ENCODE measurements at places on chromosomes 16 and 17.

GRCh38 chr16:35187665-35188225 is 1728.3 kb downstream of the TP53TG3F start:
- no peak for DNase-seq

- no peak for DNase-seq
Observed at GRCh38 chr17:2176499-2177169, 121.7 kb downstream of the HIC1 start.

GRCh38 chr17:75367312-75367711 is 38.2 kb downstream of the GRB2 start:
- DNase-seq = no peak

- DNase-seq = no peak
Observed at GRCh38 chr17:77786740-77787505, 171.6 kb upstream of the TNRC6C start.

- no peak for DNase-seq
Observed at GRCh38 chr16:50114357-50115129, 38.6 kb upstream of the TENT4B start.

- peak; percentile 16 for DNase-seq
Observed at GRCh38 chr16:9279291-9280068, 188.0 kb downstream of the HAPSTR1 start.

- no peak for DNase-seq
Observed at GRCh38 chr16:81517629-81518438, 73.2 kb downstream of the CMIP start.

GRCh38 chr16:5572056-5572455 is 474.5 kb upstream of the EEF2KMT start:
- DNase-seq = no peak

- peak; percentile 26 for DNase-seq
Observed at GRCh38 chr17:69485901-69486643, 71.6 kb downstream of the MAP2K6 start.

- DNase-seq = no peak
Observed at GRCh38 chr16:72930396-72930795, 117.5 kb downstream of the ZFHX3 start.

DNA sequence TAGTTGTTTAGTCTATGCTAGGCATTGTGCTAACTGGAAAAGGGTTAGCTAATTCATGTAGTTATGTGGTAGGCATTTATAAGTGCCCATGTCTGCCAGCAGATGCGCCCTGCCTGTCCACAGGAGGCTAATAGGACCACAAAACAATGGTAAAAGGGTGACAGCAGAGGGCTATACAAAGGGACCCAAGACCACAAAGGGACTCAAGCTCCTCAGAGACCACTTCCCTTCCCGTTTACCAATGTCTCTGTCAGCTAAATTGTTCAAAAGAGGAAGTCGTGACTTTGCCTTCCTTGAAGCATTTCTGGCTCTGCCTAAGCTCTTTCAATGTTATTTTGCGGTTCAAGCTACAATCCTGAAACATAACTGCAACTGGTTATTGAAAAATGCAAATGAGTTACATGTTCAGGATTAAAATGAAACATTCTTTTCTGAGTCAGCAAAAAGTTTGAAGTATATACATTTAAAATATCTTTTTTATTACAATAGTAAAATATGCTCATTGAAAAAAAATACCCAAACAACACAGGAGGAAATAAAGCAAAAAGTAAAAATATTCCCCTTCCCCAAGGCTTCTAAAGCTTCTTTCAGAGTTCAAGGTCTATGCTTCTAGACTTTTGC is 149.2 kb downstream of the MAF start:
- DNase-seq = peak; percentile 91

- no peak for DNase-seq
Observed at GRCh38 chr17:71360301-71360700, 760.5 kb upstream of the SOX9 start.

DNA sequence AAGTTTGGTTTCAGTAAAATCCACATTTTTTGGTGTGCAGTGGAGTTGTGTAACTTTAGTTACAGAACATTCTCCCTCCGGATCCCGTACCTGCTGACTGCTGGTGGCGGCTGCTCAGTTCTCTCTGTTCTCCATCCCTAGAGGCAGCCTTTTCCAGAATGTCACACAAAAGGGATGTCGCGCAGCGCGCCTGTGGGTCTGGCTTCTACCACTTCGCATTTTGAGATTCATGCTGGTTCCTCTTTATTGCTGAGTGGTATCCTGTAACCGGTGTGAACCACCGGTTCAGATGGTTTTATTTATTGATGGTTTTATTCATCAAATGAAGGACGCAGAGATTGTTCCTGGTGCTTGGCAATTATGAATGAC is 981 bp upstream of the CEP131 start:
- peak; percentile 65 for DNase-seq

- no peak for DNase-seq
Observed at GRCh38 chr16:12611916-12612597, 191.6 kb downstream of the CPPED1 start.

Measured in hematopoietic multipotent progenitor cell treated with erythropoietin and hydrocortisone succinate and interleukin-3 and kit ligand, for 4 days (in vitro differentiated cells).